ENCODE measurements at places on chromosomes 6 and 20.
A peak's percentile ranks its signal among the peaks of the same experiment; 100 is the strongest.

GRCh38 chr20:7038029-7038428, 270.5 kb downstream of the BMP2 start:
- no peak for DNase-seq

- DNase-seq: no peak
Measured at GRCh38 chr20:58342104-58342945, 32.8 kb downstream of the RAB22A start.

- DNase-seq: peak; percentile 40
Measured at GRCh38 chr6:106972500-106972899, 2.0 kb downstream of the CD24 start.

DNA sequence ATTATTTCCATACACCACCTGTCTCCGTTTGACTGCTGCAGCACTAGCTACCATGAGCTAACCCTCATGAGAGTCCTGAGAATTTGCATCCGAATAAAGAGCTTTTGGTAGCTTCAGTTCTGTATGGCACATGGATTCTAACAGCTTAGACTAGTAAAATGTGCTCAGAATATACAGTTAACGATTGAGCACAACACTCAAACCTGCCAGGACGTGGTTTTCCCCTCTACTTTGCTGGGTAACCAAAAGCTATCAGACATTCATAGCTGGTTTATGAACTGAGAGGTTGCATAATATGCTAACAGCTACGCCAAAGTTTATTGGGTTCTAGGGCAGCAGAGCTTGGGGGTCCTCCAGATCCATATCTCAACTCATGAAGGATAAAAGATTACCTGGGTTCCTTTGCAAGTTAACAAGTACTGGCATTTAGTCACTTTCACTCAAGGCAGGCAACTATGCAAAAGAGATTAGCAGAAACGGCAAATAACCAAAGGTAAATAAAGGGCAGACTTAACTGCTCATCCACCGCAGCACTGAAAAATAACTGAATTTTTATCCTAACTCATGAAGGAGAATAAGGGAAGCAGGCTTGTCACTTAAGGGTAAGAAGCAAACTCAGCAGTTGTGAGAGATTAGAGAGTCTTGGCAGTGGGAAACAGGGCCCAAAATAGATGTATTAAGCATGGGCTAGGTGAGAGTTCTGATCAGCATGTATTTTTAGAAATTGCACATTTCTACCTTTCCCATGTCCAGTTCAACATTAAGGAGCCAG, 29.4 kb downstream of the NUDT3 start:
- DNase-seq: no peak

DNA sequence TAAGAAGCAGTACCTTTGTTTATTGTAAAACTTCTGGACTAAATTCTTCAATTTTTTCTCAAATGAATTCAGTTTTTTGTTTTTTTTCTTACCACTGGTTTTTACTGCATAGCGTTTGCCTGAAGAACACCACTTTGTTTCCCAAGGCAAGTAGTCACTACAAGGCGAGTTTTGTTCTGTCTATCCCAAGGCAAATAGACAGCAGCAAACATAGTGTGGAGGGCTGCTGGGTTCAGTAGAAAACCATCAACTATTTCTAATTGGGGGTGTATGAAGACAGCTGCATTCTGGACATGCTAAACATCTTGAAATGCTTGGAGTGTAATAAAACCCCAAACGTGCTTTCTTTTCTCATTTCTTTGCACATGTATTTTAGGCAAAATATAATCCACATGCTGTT, 197.4 kb downstream of the ESR1 start:
- DNase-seq: no peak

- DNase-seq: no peak
Measured at GRCh38 chr6:154159126-154159525, 120.1 kb downstream of the OPRM1 start.

- no peak for DNase-seq
Measured at GRCh38 chr20:40282541-40282940, 406.5 kb downstream of the MAFB start.

DNA sequence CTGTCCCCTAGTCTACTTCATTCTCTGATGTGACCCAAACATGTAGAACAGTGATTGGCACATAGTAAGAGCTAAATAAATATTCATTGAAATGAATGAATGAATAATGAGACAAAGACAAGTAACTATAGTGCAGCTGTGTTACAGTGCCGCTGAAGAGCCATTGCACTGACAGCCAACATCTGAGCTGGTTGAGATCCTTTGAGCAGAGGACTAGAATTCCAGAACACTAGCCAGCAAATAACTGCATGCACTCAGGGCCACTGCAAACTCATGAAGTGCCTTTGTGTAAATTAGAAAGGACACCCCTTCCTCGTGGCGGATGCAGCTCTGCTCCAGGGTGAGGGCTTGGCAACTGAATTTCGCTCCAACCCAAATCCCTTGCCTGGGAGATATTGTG, 230.3 kb upstream of the CDYL start:
- no peak for DNase-seq

DNA sequence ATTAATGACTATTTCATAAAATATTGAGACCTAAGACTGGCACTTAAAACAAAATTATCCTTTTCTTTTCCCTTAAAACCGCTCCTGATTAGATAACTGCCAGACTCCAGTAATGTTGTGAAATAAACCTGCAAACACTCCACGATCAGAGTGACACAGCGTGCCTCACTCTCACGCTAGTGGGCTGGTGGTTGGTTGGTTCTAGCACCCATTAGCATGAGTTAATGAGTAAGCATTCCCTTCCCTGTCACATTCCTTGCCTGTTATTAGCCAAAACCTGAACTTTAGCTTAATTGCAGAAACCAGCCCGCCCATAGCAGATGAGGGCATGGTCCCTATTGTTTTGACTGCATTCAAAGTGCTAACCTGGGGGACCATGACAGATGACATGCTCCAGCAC, 193.4 kb downstream of the CD83 start:
- DNase-seq: peak; percentile 85

GRCh38 chr6:15460110-15460727, 202.6 kb downstream of the DTNBP1 start:
- no peak for DNase-seq

- peak; percentile 85 for DNase-seq
Measured at GRCh38 chr6:31401403-31401802, 2.0 kb upstream of the MICA start.

- DNase-seq: peak; percentile 40
Measured at GRCh38 chr6:145018027-145018426, 717.3 kb downstream of the EPM2A start.

DNA sequence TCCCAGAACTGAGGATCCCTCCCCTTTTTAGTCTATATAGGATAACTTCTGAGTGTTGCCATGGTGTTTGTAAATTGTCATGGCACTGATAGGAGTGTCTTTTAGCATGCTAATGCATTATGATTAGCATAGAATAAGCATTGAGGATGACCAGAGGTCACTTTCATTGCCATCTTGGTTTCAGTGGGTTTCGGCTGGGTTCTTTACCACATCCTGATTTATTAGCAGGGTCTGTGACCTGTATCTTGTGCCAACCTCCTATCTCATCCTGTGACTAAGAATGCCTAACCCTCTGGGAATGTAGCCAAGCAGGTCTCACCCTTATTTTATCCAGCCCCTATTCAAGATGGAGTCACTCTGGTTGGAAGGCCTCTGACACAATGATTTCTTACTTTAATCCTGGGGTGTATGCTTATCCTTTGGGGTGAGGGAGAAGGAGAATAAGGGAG, 19.6 kb downstream of the WFDC2 start:
- DNase-seq: peak; percentile 53

DNA sequence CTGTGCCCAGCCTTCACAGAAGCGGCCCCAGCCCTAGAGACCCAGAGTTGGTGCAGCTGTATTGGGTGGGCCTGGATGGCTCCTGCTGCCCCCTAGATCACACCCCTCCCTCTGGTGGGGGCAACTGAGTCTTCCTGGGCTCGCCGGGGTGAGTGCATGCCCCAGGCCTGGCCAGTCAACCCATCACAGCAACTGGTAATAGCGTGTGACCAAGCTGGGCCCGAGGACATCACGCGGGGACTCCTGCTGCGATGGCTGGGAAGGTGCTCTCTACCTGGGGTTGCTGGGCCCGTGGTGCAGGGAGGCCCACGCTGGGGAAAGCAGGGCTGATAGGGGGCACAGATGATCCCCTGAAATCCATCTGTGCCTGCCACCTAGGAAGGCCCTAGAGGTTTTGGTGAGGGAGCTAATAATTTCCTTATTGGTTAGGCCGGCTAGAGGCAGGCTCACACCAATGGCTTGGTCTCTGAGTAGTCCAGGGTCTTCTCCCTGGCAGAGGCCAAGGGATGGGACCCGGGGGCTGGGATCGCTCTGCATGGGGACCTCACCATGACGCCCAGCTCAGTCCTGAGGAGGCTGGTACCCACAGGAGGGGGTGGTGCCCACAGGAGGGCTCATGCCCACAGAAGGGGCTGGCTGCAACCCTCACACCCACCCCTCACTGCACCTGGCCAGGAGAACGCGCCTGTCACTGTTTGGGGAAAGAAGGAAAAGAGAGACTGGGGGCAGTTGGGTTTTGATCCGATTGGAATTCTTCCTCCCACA, 103.9 kb downstream of the ASXL1 start:
- DNase-seq: no peak

DNA sequence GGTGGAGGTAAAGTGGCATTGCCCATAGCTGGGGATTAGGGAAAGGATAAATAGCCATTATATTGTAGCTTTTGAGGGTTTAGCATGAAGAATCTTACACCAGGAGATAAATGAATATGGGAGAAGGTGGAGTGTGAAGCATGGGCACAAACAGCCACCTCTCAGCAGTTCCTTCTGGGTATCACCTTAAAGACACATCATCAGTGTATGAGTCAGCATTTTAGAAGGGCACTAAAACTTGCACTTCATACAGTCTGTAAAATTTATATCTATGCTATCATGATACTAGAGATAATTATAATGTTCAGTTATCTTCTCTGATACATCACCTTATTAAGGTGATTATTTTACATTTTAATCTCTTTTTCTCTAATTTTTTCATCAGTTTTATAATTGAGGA, 25.3 kb downstream of the SLC35A1 start:
- DNase-seq: no peak

GRCh38 chr6:136117081-136117480, 133.0 kb downstream of the MTFR2 start:
- no peak for DNase-seq

- peak; percentile 57 for DNase-seq
Measured at GRCh38 chr6:157597461-157598312, 216.7 kb downstream of the ZDHHC14 start.

DNA sequence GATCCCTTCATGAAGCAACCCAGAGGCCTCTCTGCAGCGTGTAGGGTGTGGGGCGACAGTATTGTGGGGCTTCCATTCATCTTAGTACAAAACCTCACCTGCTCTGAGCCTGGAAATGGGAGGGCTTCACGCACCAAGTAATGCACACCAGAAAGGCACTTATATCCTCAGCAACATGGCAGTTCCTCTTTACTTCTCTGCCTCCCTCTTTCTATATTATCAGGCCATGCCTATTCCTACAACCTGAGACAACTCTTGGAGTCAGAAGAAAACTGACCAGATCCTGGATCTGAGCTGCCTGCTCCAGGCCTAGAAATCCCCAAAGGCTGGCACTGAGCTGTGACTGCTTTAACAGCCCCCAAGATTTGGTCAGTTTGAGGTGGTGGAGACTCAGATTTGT, 7.6 kb upstream of the ZNF76 start:
- no peak for DNase-seq

DNA sequence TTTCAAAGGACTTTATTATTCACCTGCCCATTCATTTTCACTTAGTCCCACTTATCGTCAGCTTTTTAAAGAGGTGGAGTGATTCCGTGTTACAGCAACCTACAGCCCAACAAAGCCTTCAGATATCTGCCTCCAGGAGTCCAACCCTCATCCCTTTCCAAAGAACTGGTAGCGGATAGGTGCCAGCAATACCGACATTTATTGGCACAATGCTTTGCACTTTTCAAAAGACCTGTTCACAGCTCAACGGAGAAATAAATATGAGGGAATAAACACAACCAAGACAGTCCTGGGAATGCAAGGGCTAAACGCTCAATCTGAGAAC, 819 bp upstream of the MTRF1L start:
- peak; percentile 47 for DNase-seq

DNA sequence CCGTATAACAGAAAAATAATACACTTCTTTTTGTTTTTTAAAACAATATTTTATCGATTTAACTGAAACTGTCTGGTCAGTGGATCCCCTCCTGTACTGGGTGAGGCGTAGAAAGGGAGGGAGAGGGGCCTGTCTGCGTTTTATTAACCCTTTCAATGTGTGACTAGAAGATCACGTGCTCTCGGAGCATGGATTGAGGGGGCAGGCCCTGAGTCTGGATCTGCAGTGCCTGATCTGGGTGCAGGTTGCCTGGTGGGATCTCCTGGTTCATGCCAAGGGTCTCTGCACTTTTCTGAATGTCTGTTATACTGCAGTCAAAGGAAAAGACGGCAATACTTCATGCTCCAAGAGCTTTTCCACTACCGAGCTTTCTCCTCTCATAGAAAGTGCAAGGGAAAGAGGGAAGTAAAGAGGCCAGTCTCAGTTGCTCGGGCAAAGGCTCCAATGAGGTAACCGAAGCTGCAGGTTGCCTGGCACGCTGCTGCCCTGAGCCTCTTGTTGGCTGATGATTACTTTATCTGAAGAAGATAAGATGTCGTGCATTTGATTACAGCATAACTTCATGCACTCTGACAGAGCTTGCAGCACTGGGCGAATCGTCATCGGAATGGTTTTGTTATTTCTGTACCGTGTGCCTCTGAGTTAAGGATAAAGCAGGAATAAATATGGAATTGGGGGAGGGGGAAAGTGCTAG, 167.5 kb upstream of the PMEPA1 start:
- DNase-seq: no peak

DNA sequence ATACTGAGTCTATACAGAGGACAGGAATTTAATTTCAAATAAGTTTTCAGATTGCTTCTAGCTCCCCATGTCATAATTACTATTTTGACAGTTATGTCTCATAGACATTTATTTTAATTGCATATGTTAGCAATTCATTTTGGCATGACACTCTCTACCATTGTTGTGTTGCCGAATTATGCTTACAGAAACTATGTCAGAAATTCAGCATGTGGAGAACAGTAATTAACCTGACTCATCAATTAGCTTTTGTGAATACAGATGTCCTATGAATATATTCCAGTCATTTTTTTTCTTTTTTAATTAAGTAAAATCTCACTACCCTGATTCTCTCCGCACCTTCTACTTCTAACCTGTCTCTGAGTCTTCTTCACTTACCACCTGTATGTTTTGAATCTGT, 105.1 kb downstream of the NKAIN2 start:
- no peak for DNase-seq

DNA sequence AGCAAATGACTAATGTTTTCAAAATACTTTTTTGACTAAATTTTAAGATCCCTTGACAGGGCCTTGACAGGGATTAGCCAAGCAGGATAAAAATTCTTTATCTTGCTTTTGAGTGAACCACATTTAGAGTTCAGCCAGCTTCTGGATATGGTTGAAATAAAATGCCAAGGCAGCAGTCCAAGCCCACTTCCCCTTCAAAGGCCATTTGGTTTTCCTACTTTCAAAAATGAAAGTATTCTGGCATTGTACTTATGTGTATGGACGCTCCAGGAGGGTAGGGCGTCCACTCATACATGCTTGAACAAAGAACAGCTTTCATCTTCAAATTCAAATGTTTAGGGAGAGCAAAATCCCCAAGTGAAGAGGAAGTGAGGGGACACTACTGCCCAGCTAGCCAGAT, 82.3 kb upstream of the BCLAF1 start:
- DNase-seq: no peak

GRCh38 chr6:27140999-27141528, 106.4 kb upstream of the PRSS16 start:
- no peak for DNase-seq

- peak; percentile 54 for DNase-seq
Measured at GRCh38 chr6:150667977-150668716, 68.5 kb downstream of the PLEKHG1 start.
